Cardiac septum (tissue), 1 donor: ENCODE measurements at places on chromosomes 6 and 20.

- no peak for DNase-seq
Observed at GRCh38 chr20:53900380-53900999, 169.9 kb downstream of the BCAS1 start.

DNA sequence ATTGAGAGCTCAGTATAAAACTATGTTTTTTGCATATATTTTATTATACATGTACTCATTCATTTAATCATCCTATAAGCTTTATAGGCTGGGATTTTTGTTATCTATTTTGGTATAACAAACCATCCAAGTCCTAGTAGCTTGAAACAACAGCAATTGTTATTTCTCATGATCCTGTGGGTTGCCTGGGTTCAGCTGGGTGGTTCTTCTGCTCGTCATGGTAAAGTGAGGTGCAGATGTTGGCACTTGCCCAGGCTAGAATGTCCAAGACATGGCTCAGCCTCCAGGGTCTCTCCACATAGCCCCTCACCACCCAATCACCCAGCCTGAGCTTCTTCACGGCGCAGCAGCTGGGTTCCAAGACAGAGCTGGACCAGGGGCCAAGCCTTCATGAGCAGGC lies 20.8 kb upstream of the TM9SF4 start:
- no peak for DNase-seq

DNA sequence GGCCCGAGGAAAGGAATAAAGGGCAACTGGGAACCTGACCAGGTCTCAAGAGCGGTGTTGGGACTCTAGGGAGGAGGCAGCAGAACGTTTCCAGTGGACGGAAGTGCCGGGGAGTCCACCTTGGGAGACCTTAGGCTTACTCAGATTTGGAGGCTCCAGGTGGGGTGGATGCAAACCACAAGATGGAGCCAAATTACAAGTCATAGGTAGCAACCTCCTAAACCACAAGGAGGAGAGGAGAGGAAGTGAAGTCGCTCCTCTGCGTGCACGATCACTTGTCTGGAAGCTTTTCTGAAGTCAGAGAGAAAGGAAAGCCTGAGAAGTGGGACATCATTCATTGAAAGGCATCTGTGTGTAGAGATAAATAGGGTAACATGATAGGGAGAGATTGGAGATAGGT lies 9.3 kb downstream of the HLA-DOA start:
- DNase-seq = no peak

- DNase-seq = no peak
Observed at GRCh38 chr6:73898599-73898998, 202.6 kb downstream of the CD109 start.

- no peak for DNase-seq
Observed at GRCh38 chr6:108983151-108983550, 111.5 kb downstream of the SESN1 start.

DNA sequence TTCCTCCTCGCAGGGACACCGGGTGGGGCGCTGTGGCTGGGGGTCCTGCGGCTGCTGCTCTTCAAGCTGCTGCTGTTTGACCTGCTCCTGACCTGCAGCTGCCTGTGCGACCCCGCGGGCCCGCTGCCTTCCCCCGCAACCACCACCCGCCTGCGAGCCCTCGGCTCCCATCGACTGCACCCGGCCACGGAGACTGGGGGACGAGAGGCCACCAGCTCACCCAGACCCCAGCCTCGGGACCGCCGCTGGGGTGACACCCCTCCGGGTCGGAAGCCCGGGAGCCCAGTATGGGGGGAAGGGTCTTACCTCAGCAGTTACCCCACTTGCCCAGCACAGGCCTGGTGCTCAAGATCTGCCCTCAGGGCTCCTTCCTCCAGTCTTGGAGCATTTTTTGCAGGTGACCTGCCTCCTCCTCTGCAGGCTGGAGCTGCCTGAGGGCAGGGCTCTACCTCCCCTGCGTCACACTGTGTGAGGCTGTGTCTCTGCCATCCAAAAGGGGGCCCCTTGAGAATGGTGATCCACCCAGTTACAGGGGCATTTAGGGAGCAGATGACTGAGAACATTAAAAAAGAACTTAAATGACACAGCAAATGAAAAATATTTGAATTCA lies 3.9 kb upstream of the CNPY3 start:
- DNase-seq = no peak

DNA sequence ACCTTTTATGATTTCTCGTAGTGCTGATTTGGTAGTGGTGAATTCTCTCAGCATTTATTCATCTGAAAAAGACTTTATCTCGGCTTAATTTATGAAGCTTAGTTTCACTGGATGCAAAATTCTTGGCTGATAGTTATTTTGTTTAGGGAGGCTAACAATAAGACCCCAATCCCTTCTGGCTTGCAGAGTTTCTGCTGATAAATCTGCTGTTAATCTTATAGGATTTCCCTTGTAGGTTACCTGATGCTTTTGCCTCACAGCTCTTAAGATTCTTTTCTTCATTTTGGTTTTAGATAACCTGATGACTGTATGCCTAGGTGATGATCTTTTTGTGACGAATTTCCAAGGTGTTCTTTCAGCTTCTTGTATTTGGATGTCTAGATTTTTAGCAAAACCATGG lies 388.7 kb downstream of the UTRN start:
- DNase-seq = no peak

GRCh38 chr6:162907876-162908481 lies 180.2 kb downstream of the PACRG start:
- DNase-seq = no peak

- no peak for DNase-seq
Observed at GRCh38 chr6:125693480-125693879, 56.0 kb upstream of the HEY2 start.

- no peak for DNase-seq
Observed at GRCh38 chr6:43386492-43386891, 17.0 kb upstream of the ZNF318 start.

DNA sequence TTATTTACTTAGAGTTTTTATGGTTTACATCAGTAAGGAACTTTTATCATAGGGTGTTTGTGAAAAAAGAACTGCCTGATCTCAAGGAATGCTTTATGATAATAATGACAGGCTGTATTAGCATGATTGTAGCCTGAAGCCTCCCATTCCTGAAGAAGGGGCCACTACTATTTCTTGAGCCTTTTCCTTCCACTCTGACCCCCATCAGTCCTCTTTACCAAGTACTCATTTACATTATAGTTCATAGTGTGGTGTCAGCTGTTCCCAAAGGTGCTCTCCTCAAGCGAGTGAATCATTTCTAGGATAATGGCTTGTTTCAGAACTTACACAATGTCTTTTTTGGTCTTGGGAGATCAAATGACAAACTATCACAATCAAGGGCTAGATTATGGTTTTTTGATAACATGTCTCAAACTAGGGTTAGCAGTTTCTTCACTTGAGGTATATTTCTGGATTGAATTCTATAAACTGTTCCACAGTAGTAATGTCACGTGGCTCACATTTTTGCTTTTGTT lies 283.6 kb downstream of the CDKAL1 start:
- no peak for DNase-seq

DNA sequence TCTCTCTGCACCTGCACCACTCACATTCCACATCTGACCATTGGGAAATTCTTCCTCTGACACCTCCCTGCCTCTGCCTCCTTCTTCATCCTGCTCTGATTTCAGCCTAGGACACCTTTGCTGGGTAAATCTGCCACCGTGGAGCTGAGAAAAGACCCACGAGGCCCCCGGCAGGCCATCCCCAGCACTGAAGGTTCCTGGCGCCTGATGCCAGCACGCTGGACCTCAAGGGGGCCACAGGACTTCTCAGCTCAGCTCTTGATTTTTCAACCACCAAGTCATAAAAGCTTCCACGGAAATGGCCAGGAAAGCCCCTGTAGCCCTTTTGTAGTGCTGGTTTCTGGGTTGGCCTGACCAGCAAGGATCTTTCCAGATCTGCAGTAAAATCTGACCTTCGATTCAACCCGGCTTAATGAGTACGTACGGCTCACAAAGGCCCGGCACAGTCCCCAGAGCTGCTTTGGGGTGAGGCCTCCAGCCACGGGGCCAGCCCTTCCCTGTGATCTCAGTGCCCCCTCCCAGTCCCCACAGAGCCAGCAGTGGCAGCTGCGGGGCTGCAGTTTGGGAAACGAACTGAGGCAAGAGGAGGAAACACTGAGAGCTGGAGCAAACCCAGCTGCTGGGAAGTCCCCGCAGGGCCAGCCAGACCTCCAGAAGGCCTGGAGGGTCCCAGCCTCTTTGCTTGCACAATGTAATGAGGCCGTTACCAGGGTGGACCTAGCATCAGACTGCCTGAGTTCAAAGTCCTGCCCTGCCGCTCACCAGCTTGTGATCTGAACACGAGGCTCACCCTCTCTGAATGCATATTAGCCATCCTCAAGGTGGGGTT lies 157.5 kb downstream of the BMP7 start:
- DNase-seq = no peak

DNA sequence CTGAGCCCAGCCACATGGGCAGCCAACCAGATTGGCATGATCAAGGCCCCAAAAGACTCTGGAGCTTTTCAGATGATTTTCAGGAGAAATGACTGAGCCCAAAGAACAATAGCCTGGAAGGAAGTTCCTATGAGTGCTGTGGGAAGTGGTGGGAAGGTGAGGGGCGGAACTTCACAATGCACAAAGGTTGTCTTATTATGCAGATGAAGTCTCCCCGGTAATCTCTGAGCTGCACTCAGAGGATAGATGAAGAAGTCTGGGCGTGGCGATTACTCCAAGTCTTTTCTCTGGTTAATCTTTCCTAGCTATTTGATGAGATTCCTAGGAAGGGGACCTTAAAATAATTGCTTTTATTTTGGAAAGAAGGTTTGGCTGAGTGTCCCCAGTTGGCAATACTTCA lies 36.9 kb downstream of the LBP start:
- no peak for DNase-seq

- DNase-seq = no peak
Observed at GRCh38 chr20:62064770-62065673, 659 bp downstream of the TAF4 start.

GRCh38 chr6:31736768-31737314 lies 511 bp upstream of the CLIC1 start:
- DNase-seq = no peak

DNA sequence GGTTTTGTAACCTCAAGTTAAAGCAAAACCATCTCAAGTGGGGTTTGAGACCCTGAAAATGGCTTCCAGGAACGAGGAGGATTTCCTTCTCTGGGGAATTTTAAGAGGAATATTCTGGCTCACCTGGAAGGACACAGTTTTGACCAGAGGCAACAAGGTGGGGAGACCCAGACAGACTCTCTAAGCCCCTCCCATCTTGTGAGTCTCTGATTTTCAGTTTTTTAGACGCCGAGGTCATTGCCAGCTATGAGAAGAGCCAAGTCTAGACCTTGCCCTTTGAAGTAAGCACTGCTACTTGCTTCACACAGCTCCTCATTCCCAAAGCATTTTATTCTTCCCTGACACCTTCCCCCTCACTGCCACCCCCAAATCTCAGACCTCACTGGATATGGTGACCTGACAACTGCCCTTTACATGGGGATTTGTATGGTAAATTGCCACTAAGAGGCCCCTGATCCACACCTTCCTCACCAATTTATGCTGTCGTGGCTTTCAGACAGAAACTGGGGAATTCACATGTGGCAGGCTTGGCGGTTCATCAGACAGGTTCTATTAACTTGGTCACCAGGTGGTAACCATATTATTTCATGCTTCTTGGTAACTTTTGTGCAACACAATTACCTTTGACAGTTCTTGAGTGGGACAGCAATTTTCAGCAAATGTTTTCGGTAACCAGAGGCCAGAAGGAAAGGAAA lies 116.2 kb downstream of the ISM1 start:
- DNase-seq = no peak

GRCh38 chr6:109340811-109341210 lies 41.5 kb downstream of the CD164 start:
- DNase-seq = no peak

GRCh38 chr20:61260905-61261304 lies 8.8 kb downstream of the CDH4 start:
- DNase-seq = no peak

- DNase-seq = no peak
Observed at GRCh38 chr6:30227763-30228487, 14.7 kb upstream of the TRIM26 start.

DNA sequence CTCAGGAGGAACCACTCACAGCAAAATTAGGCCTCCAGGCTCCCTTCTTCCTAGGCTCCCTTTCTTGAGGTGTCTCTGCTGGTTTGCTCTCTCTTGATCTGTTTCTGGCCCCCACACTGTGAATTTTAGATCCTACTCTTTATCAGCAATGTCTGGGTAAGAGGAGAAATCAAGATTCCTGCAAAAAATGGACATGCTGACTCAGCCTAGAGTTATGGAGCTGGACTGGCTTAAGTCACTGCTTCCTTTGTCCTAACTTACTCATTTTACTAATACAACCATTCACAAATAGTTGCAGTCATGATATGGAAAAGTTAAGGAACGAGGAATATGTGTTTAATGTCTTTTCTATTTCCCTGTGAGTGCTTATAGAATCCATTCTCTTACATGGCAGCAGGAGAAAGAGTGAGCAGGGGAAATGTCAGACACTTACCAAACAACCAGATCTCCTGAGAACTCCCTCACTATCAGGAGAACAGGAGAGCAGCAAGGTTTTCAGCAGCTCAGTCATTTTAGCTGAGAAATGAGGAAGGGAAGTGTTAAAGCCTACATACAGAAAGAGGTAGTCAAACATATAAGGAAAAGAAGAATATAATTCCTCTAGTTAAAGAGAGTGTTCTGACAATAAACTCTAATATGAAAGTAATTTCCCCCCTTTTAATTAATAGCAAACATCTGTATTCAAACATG lies 160.8 kb downstream of the PDE7B start:
- DNase-seq = no peak

DNA sequence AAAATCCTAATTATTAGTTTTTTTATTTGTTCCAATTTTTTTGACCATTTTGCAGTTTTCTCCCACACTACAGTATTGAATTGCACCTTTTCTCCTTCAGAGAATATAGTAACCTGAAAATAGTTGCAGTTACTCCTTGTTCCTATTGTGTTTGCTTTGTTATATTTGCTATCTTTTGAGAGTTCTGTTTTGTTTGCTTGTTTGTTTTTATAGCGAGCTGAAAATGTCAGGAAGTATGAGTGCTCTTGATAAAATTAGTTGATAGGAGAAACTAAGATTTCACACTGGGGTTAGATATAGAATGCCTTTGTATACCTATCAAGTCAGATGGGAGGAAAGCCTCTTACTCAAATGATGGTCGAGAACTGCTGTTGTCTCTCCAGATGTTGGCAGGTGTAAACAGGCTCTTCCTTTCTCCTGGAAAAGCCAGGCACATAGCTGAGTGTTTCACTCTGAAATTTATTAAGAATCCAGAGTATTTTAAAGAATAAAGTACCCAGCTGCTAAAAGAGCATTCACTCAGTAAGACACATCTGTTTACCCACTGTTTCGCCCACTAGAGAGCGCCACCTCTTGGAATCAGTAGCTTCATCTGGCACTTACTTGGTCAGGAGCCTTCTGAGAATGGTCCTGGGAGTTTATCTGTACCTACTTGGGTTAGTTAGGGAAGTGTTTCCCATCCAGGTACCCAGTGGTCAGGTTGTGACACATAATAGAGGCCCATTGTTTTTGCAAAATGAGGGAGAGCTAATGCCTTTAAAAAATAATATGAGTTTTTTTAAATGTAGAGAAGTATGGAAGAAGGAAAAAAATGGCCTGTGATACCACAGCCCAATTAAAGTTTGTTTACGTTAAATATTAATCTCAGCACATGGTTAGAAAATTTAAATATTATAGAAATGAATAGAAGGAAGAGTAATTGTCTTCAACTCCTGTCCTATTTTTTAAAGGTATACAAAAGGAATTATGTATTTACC lies 11.2 kb downstream of the NT5DC1 start:
- no peak for DNase-seq

GRCh38 chr20:7470912-7471311 lies 469.3 kb downstream of the HAO1 start:
- DNase-seq = no peak
